ENCODE measurements at places on chromosomes 6 and 20.

DNA sequence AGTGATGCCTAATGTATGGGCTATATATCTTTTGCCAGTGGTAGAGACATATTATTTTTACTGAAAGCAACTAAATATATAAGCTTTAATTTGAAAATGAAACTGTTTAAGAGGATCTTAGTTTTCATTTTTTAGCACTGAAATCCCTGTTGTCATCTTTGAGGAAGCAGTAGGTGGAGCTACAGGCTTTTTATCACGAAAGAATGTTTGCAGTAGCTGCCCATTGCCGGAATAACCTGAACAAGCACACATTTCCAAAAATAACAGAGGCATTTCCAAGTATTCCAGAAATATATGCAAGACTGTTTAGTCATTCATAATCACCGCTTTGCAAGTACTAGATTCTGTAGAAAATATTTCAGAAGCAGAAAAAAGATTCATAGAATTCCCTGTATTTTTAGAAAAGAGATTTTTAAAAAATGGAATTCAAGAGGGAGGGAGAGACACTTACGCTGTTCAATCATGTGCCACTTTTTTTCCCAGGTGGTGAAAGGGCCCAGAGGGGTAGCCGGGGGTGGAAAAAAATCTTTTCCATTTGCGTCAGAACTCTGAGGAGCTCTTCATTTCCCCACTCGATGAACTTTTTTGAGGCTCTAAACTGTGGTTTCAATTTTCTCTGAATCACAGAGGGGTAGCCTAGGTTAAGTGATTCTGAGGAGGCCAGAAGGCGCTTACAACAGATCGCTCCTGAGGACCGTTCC is 142.5 kb upstream of the FERMT1 start:
- DNase-seq = peak; percentile 71

GRCh38 chr20:56722042-56722441 is 92.9 kb downstream of the TFAP2C start:
- no peak for DNase-seq

DNA sequence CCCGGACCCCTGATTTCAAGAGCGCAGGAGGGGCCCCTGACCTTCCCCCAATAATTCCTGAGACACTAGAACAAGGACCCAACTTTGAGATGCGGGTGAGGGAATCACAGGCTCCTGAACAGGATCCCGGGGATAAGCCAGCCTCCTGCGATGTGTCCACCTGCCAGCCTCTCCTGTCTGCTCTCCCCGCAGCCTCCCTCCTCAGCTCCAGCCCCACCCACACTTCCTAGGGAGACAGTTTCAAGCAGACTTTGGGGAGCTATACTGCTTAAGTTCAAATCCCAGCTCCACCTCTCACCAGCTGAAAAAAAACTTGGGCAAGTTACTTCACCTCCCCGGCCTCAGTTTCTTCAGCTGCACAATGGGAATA is 50.8 kb downstream of the GRM4 start:
- no peak for DNase-seq

- no peak for DNase-seq
These were observed 85.2 kb upstream of the CNR1 start for GRCh38 chr6:88251301-88251700.

DNA sequence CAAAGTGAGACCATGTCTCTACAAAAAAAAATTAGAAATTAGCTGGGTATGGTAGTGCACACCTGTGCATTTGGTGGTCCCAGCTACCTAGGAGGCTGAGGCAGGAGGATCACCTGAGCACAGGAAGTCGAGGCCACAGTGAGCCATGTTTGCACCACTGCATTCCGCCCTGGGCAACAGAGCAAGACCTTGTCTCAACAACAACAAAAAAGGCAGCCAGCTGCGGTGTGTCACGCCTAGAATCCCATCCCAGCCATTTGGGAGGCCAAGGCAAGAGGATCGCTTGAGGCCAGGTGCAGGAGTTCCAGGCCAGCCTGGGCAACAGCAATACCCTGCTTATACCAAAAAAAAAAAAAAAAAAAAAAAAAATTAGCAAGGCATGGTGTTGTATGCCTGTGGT is 1.1 kb upstream of the BAK1 start:
- no peak for DNase-seq

DNA sequence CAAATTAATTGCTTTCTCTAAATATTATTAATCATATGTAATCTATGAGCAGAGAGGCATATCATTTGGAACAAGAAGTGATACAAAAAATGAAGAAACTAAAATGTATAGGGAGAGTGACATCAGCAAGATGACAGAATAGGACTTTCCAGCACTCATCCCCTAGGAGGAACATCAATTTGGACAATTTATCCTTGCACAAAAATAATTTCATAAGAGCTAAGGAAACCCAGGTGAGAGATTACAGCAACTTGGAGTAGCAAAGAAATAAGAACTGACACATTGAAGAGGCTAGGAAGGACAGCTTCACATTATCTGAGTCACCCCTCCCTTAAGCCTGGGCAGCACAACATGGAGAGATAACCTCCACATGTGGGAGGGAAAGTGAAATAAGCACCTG is 347.5 kb downstream of the MAFB start:
- no peak for DNase-seq

GRCh38 chr20:6626805-6627204 is 140.7 kb upstream of the BMP2 start:
- peak; percentile 33 for DNase-seq

DNA sequence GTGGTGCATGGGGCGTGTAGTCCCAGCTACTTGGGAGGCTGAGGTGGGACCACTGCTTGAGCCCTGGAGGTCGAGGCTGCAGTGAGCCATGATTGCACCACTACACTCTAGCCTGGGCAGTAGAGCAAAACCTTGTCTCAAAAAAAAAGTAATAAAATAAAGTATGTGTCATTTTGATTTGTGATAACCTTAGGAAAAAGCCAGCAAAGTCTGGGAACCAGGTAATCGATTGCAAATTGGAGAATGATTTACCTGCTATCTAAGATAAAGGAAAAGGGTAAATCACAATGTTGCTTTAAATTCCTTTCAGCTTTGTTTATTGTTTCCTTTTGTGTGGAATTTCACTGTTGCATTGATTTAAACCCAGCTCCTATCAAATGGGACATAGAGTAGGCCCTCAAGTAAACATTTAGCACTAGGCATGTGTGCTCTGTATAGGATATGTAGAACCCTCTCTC is 59.0 kb downstream of the SGK1 start:
- DNase-seq = peak; percentile 19

- DNase-seq = no peak
These were observed 34.4 kb upstream of the CDH22 start for GRCh38 chr20:46342451-46343347.

DNA sequence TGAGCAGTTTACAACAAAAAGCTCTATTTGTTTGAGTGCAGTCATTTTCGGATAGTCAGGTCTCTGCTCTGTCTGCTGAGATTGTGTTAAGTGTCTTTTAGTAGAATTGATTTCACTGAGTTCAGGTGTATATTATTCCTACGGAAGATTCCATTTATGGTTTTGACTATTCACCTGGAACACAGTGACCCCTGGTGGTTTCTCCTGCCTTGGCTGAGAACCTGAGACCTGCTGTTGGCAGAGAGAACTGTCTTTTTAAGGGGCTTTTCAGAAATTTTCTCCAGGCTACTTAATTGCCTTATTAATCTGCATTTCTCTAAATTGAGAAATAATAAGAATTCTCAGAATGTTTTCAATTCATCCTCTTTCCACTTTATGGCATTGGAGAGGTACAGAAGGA is 508.0 kb downstream of the TBC1D32 start:
- peak; percentile 47 for DNase-seq

GRCh38 chr6:46653439-46654195 is 842 bp downstream of the SLC25A27 start:
- DNase-seq = no peak

- DNase-seq = peak; percentile 72
These were observed 3.0 kb downstream of the DEFB115 start for GRCh38 chr20:31260326-31260932.

- no peak for DNase-seq
These were observed 16.3 kb downstream of the FARS2 start for GRCh38 chr6:5277589-5277988.

GRCh38 chr20:9108260-9108659 is 39.4 kb downstream of the PLCB4 start:
- no peak for DNase-seq

- DNase-seq = peak; percentile 31
These were observed 109.9 kb downstream of the MAP3K4 start for GRCh38 chr6:161101517-161101916.

DNA sequence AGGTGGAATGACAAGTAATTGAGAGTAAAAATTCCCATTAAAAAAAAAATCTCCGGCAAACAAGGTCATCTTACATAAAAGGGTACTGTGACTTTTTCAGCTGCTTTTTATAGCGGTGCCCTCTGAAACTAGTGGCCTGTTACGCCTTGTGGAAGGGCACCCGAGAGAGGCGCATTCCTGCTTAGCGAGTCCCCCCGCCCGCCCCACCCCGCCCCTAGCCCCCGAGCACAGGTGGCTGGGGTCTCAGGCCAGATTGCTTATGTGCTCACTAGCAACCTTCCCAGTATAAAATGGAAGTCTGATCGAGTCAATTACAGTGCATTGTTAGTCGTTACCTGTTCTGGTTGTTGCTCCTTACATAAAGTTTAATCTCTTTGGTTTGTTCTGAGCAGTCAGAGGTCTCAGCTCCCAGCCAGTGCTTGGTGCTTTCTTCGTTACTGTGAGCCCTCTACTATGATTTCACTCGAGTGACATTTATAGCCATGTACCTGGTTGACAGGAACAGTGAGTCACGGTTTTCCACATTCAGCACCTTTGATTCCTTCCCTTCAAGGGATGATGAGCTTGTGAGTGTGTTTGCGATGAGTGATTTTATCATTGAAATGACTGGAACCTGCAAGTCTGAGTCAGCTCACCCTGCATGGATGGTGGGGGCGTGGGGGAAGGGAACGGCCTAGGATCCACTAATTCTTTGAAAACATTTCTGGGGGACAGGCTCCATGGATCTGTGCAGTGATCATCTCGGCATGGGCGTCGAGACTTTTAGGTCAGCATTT is 47.6 kb downstream of the ZDHHC14 start:
- no peak for DNase-seq

DNA sequence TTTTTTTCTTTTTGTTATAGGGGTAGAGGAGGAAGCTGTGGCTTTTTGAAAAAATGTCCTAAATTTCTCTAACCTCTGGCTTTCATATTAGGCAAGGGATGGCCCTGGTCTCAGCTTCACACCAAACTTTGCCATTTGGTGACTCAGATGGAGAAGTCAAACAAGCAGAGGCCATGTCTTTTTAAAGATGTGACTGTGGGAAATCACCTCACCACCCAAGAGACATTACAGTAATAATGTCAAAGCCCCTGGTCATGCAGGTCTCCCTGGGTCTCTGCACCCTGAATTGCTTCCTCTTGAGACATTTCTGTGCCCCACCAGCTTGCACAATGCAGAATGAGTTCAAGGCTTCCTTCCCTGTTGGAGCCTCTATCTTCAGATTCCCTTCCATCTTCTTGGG is 39.5 kb upstream of the ADGRF5 start:
- no peak for DNase-seq

DNA sequence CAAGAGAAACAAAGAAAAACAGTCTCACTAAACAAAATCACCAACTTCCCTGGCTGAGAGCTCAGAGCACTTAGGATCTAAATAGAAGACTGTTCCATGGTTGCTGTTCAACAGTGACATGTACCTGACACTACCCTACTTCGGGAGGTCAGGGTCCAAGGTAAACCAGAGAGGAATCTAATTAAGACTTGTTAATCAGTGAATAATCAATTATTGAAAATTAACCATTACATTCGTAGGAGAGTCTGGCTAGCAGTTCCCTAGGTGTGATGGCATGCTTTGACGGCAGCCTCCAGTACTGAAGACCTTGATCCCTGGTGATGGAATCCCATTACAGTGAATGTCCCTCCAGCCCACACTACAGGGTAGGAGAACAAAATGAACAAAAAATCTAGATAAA is 154.0 kb upstream of the AFDN start:
- DNase-seq = no peak

DNA sequence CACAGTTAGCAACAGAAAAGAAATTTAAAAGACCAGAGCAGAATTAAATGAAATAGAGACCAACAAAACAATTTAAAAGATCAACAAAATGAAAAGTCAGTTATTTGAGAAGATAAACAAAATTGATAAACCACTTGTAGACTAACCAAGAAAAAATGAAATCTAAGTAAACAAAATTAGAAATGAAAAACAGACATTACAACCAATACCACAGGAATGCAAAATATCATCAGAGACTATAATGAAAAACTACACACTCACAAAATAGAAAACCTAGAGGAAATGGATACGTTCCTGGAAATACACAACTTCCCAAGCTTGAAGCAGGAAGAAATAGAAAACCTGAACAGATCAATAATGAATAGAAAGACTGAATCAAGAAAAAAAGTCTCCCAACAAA is 97.8 kb downstream of the WDR27 start:
- DNase-seq = no peak

- no peak for DNase-seq
These were observed 100.8 kb upstream of the SLC35B3 start for GRCh38 chr6:8536122-8536521.

- DNase-seq = no peak
These were observed 80.4 kb downstream of the RWDD2A start for GRCh38 chr6:83273596-83273995.

DNA sequence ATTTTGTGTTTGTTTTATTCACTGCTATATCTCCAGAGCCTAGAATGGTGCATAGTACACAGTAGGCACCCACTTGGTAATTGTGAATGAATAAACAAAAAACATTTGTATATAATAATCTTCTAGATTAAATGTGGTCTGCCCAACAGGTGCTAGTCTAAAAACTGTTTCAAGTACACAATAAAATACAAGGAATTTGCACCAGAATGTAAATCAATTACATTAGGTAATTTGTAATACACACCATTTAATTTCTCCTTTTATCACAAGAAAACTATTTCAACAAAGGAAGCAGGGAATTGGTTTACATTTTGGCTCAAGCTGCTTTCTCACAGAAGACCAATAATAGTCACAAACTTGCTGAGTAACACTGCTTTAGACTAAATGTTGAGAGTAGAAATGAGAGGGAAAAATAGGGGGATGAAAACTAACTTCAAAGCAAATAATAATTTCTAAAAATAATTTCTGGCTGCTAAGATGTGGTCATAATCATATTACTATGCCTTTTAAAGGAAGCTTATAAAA is 22.1 kb downstream of the RUNX2 start:
- DNase-seq = no peak
